ENCODE measurements at places on chromosomes 5 and 9. TPM values are rescaled to one million over a fixed set of nuclear protein-coding genes. Genes with fewer than 3 reads are reported as not detected.
A peak's percentile ranks its signal among the peaks of the same experiment; 100 is the strongest.

GRCh38 chr5:128673411-128673957, 135.4 kb upstream of the FBN2 start:
- no peak overlapping the region for H3K4me3 ChIP-seq
- H3K27ac ChIP-seq, result no peak overlapping the region
- peaks cover 3% of the 10 kb centered on the region for H3K27me3 ChIP-seq
- H3K36me3 ChIP-seq, result no peaks in the 10 kb centered on the region

- DNase-seq, result peak; percentile 59
- H3K27me3 ChIP-seq, result no peaks in the 10 kb centered on the region
- peak overlapping the region; percentile 79 for H3K27ac ChIP-seq
- H3K4me1 ChIP-seq, result peaks cover 58% of the 10 kb centered on the region
Observed at GRCh38 chr5:177372910-177373309, 11.3 kb upstream of the SLC34A1 start.

- no peak overlapping the region for H3K27ac ChIP-seq
- H3K27me3 ChIP-seq, result peaks cover 38% of the 10 kb centered on the region
- peaks cover 9% of the 10 kb centered on the region for H3K4me1 ChIP-seq
- DNase-seq, result no peak
- H3K4me3 ChIP-seq, result no peak overlapping the region
Observed at GRCh38 chr9:137162505-137163364, 7.1 kb downstream of the LRRC26 start.

GRCh38 chr5:127969002-127969401, 114.6 kb upstream of the SLC12A2 start:
- no peaks in the 10 kb centered on the region for H3K27me3 ChIP-seq
- H3K4me1 ChIP-seq, result no peaks in the 10 kb centered on the region
- no peak overlapping the region for H3K4me3 ChIP-seq
- H3K36me3 ChIP-seq, result peaks cover 27% of the 10 kb centered on the region
- no peak for DNase-seq

DNA sequence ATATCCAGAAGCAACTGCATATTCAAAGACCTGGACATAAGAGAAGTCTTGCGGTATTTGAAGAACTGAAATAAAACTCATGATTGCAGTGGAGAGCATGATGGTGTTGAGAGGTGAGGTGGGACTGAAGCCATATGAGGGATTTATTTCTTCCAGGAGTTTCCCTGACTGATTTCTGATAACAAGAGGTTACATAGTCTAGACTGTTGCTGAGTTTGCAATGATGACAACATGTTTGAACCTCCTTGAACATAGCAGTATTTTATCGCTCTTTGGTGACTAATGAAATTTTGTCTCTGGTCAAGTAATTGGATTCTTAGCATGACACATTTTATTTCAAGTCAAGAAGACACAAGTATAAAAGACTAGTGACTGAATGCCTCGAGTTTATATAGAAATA, 61.8 kb downstream of the ACTBL2 start:
- DNase-seq, result no peak
- no peak overlapping the region for H3K27ac ChIP-seq
- no peaks in the 10 kb centered on the region for H3K4me1 ChIP-seq
- H3K4me3 ChIP-seq, result no peak overlapping the region
- no peaks in the 10 kb centered on the region for H3K36me3 ChIP-seq
- peaks cover 6% of the 10 kb centered on the region for H3K27me3 ChIP-seq

- peaks cover 46% of the 10 kb centered on the region for H3K27me3 ChIP-seq
- peaks cover 3% of the 10 kb centered on the region for H3K4me1 ChIP-seq
- no peak for DNase-seq
- H3K36me3 ChIP-seq, result no peaks in the 10 kb centered on the region
- no peak overlapping the region for H3K27ac ChIP-seq
- H3K4me3 ChIP-seq, result no peak overlapping the region
Observed at GRCh38 chr9:133581513-133582343, 27.5 kb downstream of the FAM163B start.

DNA sequence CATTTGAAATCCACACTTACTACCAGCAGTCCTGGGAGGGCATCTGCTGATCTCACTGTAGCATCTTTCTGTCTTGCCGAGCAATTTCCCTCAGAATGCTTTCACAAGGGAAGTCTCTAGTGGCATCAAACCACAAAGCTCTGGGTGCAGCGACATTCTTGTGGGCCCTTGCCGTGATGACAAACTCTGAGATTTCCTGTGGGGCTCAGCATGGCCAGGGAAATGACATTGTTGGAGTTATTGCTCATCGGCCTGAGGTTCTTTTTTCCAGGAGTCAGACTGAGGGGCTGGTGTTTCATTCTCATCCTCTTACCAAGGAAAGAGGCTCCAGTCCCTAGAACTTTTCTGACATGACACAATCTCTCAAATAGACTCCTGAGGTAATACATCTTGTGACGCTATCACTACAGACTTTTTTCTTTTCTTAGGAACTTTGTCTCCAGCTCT, 51.4 kb downstream of the PFDN1 start:
- peak overlapping the region; percentile 73 for H3K27ac ChIP-seq
- H3K4me1 ChIP-seq, result peaks cover 41% of the 10 kb centered on the region
- peak; percentile 90 for DNase-seq
- peaks cover 7% of the 10 kb centered on the region for H3K36me3 ChIP-seq
- no peak overlapping the region for H3K4me3 ChIP-seq
- H3K27me3 ChIP-seq, result no peaks in the 10 kb centered on the region

GRCh38 chr5:148817606-148818005, 8.8 kb upstream of the ADRB2 start:
- H3K36me3 ChIP-seq, result no peaks in the 10 kb centered on the region
- no peak overlapping the region for H3K27ac ChIP-seq
- peaks cover 2% of the 10 kb centered on the region for H3K27me3 ChIP-seq
- peaks cover 2% of the 10 kb centered on the region for H3K4me1 ChIP-seq
- no peak overlapping the region for H3K4me3 ChIP-seq

DNA sequence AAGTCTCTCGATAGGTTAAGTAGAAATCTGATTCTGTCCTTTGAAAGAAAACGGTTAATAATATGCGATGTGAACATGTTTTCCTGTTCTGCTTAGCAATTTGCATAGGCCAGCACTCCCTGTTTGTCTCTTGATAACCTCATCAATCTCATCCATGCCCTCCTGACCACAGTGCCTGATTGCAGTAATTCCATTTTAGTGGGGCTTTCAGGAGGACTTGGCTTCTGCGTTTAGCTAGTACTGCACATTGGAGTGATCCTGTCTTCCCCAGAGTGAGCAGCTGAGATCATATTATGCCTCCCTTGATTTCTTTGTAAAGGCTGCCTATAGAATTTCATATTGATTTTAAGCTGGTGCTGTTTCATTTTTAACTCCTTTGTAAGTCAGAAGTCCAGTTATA, 335.9 kb upstream of the ISL1 start:
- no peak for DNase-seq
- no peak overlapping the region for H3K4me3 ChIP-seq
- no peak overlapping the region for H3K27ac ChIP-seq
- H3K27me3 ChIP-seq, result no peaks in the 10 kb centered on the region
- H3K36me3 ChIP-seq, result no peaks in the 10 kb centered on the region

DNA sequence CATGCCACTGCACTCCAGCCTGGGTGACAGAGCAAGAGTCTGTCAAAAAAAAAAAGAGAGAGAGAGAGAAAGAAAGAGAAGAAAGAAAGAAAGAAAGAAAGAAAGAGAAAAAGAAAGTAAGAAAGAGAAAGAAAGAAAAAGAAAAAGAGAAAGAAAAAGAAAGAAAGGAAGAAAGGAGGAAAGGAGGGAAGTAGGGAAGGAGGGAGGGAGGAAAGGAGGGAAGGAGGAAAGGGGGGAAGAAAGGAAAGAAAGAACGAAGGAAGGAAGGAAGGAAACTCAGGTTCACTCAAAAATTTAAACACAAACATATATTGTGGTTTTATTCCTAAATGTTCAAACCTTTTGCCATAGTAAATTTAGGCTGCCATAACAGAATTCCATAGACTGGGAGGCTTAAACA, 453.0 kb downstream of the SLCO4C1 start:
- H3K27ac ChIP-seq, result no peak overlapping the region
- no peak overlapping the region for H3K4me3 ChIP-seq
- no peaks in the 10 kb centered on the region for H3K4me1 ChIP-seq
- no peak for DNase-seq

- no peaks in the 10 kb centered on the region for H3K27me3 ChIP-seq
- no peak for DNase-seq
- no peak overlapping the region for H3K4me3 ChIP-seq
- H3K27ac ChIP-seq, result no peak overlapping the region
Observed at GRCh38 chr9:124180557-124180956, 77.2 kb upstream of the NEK6 start.

- H3K4me1 ChIP-seq, result no peaks in the 10 kb centered on the region
- H3K27me3 ChIP-seq, result peaks cover 9% of the 10 kb centered on the region
- H3K4me3 ChIP-seq, result no peak overlapping the region
- DNase-seq, result no peak
- peaks cover 1% of the 10 kb centered on the region for H3K36me3 ChIP-seq
- no peak overlapping the region for H3K27ac ChIP-seq
Observed at GRCh38 chr5:127254729-127255284, 35.8 kb upstream of the MEGF10 start.

DNA sequence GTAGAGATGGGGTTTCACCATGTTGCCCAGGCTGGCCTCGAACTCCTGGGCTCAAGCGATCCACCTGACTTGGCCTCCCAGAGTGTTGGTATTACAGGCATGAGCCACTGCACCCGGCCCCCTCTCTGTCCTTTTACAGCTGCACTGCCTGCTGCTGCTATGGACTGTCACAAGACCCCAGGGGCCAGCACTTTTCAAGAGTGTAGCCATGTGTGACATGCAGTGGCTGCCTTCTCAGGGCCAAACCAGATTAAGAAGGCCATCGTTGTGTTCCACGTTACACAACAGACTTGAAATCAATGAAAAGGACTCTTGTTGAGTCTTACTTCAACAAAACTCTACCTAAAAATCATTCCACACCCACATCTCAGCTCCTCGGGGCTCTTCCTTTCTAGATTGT, 78.9 kb upstream of the ICE1 start:
- H3K4me1 ChIP-seq, result peaks cover 3% of the 10 kb centered on the region
- no peak overlapping the region for H3K27ac ChIP-seq
- H3K27me3 ChIP-seq, result peaks cover 4% of the 10 kb centered on the region
- no peak overlapping the region for H3K4me3 ChIP-seq
- no peak for DNase-seq

GRCh38 chr5:151676719-151677118, 10.0 kb downstream of the SPARC start:
- no peak for DNase-seq
- H3K4me1 ChIP-seq, result no peaks in the 10 kb centered on the region
- no peak overlapping the region for H3K27ac ChIP-seq
- H3K4me3 ChIP-seq, result no peak overlapping the region
- H3K27me3 ChIP-seq, result peaks cover 2% of the 10 kb centered on the region
- H3K36me3 ChIP-seq, result no peaks in the 10 kb centered on the region

GRCh38 chr5:93715327-93715726, 26.1 kb downstream of the POU5F2 start:
- no peak overlapping the region for H3K27ac ChIP-seq
- no peak overlapping the region for H3K4me3 ChIP-seq
- H3K36me3 ChIP-seq, result peaks cover 17% of the 10 kb centered on the region
- DNase-seq, result no peak

DNA sequence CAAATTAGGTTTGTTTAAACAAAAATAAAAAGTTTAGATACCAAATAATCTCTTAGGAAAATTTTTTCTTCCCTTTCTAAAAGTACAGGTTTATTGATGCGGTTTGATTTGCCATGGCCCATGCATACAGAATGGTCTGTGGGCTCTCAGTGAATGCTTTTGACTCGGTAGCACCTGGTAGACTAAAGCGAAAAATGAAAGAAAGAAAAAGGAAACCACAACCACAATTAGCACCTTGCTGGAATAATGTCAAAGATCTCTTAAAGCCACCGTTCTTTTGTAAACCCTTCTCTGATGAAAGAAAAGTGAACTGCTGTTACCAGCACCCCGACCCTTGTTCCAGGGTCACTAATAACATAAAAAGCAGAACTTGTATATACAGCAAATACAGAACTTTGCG, 157.9 kb downstream of the NFIB start:
- H3K4me1 ChIP-seq, result peaks cover 6% of the 10 kb centered on the region
- no peaks in the 10 kb centered on the region for H3K36me3 ChIP-seq
- no peak for DNase-seq
- no peak overlapping the region for H3K27ac ChIP-seq
- no peak overlapping the region for H3K4me3 ChIP-seq
- H3K27me3 ChIP-seq, result peaks cover 4% of the 10 kb centered on the region

DNA sequence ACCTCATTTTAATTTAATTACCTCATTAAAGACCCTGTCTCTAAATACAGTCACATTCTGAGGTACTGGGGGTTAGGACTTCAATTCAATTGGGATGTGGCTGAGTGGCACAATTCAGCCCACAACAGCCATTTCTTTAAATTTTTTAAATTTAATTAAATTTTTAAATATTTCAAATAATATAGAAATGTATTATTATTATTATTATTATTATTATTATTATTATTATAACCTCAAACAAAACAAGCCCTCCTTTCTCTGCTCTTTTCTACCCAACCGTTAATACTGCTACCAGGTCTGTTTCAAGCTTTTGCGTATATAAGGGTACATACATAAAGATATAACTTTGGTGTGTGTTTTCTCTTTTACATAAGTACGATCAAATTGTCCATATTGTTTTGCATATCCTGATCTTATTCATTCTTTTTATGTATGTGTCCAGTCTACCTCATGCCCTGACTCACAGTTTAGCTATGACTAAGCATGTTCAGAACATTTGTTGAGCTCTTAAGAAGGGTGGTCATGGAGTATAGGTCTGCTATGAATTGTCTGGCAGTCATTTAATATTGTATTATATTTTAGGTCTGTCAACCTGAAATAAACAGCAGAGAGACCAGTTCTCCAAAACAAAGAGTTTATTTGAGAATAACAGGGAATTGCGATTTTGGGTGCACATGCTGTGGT, 16.1 kb upstream of the RAB14 start:
- no peaks in the 10 kb centered on the region for H3K36me3 ChIP-seq
- no peaks in the 10 kb centered on the region for H3K27me3 ChIP-seq
- H3K4me1 ChIP-seq, result peaks cover 5% of the 10 kb centered on the region
- no peak overlapping the region for H3K4me3 ChIP-seq
- no peak overlapping the region for H3K27ac ChIP-seq
- no peak for DNase-seq

DNA sequence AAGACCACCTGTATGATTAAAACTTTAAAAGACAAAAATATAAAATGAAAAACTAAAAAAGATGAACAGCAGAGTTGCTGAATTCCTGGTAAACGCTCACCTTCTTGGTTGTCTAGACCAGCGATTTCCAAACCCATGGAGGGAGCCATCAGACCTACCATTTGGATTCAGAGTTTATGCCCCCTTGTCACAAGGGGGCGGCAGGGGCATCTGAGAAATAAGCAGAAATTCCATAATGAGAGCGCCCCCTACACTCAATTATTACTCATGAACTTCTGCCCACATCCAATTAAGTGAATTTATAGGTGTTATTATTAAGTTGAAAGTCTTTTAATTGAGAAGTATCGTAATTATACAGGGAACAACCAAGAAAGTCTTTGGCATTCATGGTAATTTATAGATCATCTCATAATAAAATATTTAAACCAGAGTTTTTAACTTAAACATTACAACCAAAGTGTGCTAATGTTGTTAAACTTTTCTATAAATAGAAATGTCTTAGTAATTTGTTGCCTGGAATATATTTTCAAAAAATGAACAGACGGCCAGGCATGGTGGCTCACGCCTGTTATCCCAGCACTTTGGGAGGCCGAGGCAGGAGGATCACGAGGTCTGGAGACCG, 35.2 kb upstream of the SPATA31C2 start:
- H3K4me3 ChIP-seq, result no peak overlapping the region
- DNase-seq, result peak; percentile 58
- H3K36me3 ChIP-seq, result no peaks in the 10 kb centered on the region
- H3K27ac ChIP-seq, result no peak overlapping the region

KLF4 gene
- total RNA-seq, result 1.3 TPM

SLC4A9 gene
- total RNA-seq, result 0.26 TPM

PCDHGA12 gene
- total RNA-seq, result not detected

RASA1 gene
- total RNA-seq, result 25.4 TPM

CFAP157 gene
- total RNA-seq, result 0.10 TPM

CCIN gene
- total RNA-seq, result not detected

ENC1 gene
- 0.29 TPM for total RNA-seq

IRGM gene
- total RNA-seq, result 0.88 TPM

KCNV2 gene
- total RNA-seq, result not detected

All from activated CD4-positive, alpha-beta memory T cell treated with anti-CD3 and anti-CD28 coated beads for 36 hours (primary cell).